ENCODE measurements at places on chromosomes 5 and 9.

DNA sequence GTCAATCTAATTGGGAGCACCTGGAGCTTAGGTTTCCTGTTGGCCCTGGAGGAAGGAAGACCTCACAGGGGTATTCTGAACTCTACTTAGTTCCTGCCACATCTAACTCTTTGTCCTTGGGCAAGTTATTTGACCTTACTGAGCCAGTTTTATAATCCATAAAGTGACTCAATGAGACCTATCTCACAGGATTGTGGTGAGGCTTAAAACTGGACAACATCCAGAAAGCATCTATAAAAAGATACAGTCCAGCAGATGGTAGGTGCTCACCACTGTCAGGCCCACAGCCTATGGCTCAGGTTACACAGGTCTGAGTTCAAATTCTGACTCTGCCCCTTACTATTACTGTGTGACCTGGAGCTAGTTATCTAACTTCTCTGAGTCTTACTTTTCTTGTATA is 23.3 kb downstream of the KCNV2 start:
- no peak for DNase-seq

DNA sequence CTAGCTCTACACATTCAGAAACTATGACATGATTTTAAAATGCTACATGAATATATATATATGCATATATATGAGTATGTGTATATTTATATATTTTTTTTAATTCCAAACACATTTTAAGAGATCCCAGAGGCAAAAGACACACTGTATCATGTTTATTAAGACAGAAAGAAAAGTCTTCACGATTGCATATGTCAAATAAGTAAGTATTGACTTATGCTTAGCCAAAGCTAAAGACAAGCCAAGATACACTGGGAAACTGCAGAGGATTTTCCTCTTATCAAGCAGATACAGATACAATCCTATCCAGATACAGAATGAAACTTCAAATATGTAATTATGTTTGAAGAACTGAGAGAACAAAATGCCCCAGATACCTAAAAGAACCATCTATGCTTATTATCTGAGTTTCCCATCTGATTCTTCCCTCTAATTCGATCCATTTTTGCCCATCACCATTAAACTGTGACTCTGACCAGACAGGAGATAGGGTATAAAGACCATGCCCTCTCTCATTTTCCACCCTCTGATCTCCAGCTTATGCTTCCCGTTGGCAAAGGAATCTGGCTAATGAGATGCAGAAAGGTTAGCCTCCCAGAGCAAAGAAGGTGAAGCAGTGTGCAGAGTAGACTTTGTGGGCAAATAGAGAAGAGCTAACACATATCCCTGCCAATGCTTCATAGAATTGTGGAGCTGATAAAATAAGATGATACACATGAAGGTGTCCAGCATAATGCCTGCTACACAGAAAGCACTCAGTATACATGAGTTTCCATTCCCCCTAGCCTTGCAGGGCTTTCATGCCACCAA is 131.0 kb upstream of the TARS1 start:
- no peak for DNase-seq

GRCh38 chr9:69279084-69279731 is 45.8 kb upstream of the ENTREP1 start:
- no peak for DNase-seq

GRCh38 chr5:168356592-168356991 is 65.1 kb downstream of the WWC1 start:
- no peak for DNase-seq

DNA sequence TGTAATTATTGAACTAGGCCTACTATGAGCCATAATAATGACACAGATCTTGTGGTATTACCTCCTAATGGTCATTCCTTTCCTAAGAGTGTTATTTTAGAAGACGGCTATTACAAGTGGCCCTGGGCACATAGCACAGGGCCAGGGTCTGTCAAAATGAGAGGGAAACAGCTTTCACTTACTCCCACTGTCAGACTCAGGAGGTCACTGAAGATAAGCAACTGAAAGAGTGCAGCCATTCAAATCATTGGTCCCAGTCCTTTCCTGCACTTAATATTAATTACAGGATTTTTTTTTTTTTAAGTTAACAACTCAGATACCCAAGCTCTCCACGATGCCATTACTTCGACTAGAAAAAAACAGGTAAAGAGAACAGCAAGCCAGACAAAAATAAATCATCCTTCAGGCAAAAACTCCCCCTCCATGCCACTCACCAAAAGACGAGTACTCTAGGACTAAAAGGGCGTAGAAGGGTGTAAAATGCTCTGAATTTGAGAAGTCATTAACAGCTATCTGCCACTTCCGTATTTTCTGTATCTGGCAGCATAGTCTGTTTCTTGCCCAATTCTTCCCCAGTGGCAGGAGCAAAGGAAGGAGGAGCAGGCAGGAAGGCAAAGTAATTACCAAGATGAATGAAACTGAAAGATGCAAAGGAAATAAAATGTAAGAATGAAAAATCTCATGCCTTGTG is 87.4 kb downstream of the ZNF608 start:
- DNase-seq: no peak

DNA sequence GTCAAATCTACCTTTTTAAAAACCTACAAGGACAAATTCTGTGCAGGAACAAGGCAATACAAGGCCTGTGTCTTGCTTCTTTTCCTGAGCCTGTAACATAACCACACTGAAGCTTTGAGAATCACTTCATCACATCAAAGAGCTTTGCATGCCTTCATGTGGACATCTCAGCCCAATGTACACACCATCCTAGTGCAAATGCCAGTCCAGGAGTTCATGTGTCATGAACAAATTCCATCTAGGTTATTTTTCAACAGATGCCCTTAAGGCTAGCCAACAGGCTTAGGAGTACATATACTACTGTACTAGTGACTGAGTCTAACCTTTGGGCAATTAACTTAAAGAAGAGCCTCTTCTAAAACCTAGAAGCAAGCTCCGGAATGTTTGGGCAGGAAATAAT is 106.4 kb downstream of the CDH10 start:
- no peak for DNase-seq

GRCh38 chr9:20599195-20599594 is 23.1 kb downstream of the MLLT3 start:
- DNase-seq: no peak

- DNase-seq: no peak
Observed at GRCh38 chr5:180129291-180130190, 58.0 kb upstream of the RNF130 start.

GRCh38 chr9:1927546-1927945 is 87.6 kb upstream of the SMARCA2 start:
- no peak for DNase-seq

DNA sequence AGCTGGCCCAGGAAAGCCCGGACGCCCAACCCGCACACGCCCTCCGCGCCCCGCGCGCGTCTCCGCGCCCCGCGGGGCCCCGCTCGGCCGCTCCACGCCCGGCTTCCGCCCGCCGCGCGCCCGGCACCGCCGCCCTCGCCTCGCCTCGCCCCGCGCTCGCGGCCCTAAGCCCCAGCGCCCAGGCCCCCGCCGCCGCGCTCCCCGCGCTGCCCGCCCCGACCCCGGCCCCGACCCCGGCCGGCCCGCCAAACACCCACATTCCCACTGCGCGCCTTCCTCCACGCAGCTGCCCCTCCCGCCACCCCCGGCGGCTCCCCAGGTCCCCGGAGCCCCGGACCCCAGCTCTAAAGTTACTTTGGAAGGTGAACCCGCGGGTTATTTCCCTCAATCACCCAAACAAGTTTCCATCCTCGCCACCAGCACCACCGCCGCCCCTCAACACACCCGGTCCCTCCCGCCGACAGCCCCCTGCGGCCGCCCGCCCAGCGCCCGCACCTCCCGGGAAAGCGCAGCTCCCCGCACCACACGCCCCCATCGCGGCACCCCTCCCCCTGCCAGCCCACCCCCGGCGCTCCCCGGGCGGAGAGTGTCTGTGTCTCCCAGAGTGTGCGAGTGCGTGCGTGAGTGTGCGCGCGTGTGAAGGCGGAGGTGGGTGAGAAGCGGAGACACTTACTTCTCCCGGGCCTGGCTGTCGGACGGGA is 439 bp downstream of the SSBP2 start:
- peak; percentile 7 for DNase-seq

DNA sequence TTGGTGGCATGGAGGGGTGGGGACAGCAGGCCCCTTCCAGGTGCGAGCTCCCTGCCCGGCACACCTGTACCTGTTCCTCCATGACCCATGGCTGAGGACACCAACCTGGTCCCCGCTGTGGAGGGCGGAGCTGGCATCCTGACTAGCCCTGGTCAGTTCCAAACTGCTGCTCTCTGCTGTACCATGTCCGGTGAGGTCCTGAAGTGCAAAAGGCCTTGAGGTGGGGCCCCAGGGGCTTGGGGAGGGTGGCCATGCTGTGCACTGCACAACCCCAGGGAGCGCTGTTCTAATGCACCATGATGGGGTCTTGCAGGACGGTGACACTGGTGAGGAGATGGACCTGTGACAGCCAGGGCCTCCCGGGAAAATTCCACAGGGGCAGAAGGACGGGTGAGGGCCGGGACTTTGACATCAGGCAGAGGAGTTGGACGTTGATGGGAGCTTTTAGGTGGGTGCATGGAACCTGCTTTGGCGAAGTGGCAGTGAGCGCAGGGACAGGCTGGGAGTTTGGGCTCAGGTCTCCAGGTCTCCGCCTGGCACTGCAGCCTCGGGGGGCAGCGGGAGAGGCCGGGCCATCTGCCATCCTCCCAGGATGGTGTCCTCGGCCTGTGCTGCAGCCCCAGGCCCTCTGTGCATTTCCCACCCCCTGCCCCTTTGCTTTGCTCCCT is 38.9 kb downstream of the COL5A1 start:
- DNase-seq: no peak

DNA sequence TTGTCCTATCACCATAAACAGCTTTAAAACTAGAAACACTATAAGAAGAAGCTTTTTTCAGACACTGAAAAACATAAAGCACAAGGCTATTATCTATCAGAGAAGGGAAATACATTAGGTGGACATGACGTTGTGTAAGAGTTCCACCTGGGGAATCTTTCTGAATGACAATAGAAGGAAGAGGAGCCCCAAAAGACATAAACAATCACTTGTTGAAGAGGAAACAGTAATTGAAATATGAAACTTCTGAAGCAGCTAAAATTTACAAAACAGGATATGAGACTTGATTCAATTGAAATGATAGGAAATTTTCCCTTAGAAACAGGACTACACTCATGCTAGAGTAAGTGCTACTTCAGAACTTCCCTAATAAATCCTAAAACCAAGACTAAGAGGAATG is 933.6 kb downstream of the EFNA5 start:
- DNase-seq: no peak

GRCh38 chr5:72711351-72711750 is 105.1 kb upstream of the TNPO1 start:
- no peak for DNase-seq

DNA sequence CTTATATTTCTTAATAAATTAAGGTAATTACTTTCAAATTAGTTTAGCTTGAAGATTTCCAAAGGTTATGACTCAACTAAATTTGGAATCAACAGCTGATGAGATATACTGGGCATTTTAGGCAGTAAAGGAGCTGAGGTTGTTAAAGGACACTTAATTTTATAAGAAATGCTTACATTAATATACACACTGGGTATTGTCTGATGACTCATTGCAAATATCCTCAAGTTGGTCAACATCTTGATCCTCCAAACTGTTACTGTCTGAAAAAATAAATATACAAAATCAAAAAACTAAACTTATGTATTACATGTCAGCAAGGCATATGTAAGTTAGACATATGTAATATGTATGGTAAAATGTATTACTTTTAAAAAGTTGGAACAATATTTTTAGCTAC is 3.4 kb downstream of the GFM2 start:
- no peak for DNase-seq

All from stimulated activated CD4-positive, alpha-beta T cell treated with anti-CD3 and anti-CD28 coated beads, TNF-alpha, amount 100 ng/mL, for 4 hours (primary cell).